Neuronal stem cell (in vitro differentiated cells): ENCODE measurements at places on chromosomes 5 and 9.

DNA sequence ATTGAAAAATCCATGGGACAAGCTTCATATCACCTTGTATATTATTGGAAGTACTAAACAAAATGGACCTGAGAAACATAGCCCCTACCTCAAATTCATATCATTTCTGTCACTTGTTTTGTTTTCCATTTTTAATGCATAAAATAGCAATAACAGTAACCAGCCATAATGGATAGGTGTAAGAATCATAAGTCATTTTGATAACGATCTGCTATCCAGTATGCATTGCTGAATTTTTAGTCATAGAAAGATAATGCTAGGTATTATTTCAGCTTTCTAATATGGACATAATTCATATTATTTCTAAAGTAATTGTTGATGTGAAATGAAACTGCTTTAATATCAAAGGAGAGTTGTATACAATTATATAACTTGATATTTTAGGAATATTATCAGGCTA lies 1.1 kb upstream of the LRRC70 start:
- H3K4me3 ChIP-seq = no peak overlapping the region
- DNase-seq = no peak
- peaks cover 7% of the 10 kb centered on the region for H3K4me1 ChIP-seq
- H3K36me3 ChIP-seq = peaks cover 9% of the 10 kb centered on the region

GRCh38 chr5:67085616-67086015 lies 111.0 kb downstream of the CD180 start:
- H3K36me3 ChIP-seq = no peaks in the 10 kb centered on the region
- no peak for DNase-seq
- H3K4me3 ChIP-seq = no peak overlapping the region
- peaks cover 8% of the 10 kb centered on the region for H3K4me1 ChIP-seq
- H3K27me3 ChIP-seq = no peaks in the 10 kb centered on the region

GRCh38 chr5:1784197-1785050 lies 15.2 kb downstream of the MRPL36 start:
- no peak for DNase-seq
- H3K4me1 ChIP-seq = peaks cover 2% of the 10 kb centered on the region
- no peak overlapping the region for H3K4me3 ChIP-seq
- H3K27me3 ChIP-seq = no peaks in the 10 kb centered on the region

DNA sequence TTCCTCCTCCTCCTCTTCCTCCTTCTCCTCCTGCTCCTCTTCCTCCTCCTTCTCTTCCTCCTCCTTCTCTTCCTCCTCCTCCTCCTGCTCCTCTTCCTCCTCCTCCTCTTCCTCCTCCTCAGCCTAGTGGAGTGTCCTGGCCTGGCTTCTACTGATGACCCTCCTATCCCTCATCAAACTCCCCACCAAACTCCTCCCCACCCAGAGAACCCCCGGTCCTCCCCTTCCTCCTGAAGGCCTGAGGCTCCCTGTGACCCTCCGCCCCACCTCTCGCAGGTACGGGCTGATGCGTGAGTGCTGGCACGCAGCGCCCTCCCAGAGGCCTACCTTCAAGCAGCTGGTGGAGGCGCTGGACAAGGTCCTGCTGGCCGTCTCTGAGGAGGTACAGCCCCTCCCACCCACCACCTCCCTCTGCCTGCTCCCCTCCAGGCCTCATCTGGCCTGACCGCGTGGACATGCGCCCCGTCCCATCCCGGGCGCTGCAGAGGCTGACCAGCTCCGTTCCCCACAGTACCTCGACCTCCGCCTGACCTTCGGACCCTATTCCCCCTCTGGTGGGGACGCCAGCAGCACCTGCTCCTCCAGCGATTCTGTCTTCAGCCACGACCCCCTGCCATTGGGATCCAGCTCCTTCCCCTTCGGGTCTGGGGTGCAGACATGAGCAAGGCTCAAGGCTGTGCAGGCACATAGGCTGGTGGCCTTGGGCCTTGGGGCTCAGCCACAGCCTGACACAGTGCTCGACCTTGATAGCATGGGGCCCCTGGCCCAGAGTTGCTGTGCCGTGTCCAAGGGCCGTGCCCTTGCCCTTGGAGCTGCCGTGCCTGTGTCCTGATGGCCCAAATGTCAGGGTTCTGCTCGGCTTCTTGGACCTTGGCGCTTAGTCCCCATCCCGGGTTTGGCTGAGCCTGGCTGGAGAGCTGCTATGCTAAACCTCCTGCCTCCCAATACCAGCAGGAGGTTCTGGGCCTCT lies 10.6 kb downstream of the FGFR4 start:
- DNase-seq = no peak
- peaks cover 13% of the 10 kb centered on the region for H3K4me1 ChIP-seq
- H3K27me3 ChIP-seq = no peaks in the 10 kb centered on the region
- H3K36me3 ChIP-seq = no peaks in the 10 kb centered on the region
- peak overlapping the region; percentile 40 for H3K4me3 ChIP-seq

GRCh38 chr9:137127301-137128157 lies 11.4 kb upstream of the GRIN1 start:
- DNase-seq = no peak
- no peaks in the 10 kb centered on the region for H3K36me3 ChIP-seq
- H3K4me3 ChIP-seq = no peak overlapping the region

DNA sequence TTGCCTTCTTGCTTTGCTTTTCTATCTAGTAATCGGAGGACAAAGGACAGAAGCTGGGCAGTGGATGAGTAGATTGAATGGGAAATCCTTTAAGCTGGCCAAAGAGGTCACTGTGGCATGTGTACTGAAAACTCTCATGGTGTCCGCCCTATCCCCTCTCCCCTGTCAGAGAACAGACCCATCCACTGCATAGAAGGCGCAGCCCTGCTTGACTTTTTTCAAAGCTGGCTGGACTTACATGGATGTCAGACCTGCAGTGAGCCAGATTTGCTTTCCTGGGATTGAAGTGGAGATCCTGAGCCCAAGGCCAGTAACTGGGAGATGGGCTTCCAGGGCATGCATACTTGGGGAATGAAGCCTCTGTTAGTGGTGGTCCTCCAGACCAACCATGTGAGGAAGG lies 329.5 kb downstream of the TRPM3 start:
- DNase-seq = peak; percentile 29
- no peaks in the 10 kb centered on the region for H3K27me3 ChIP-seq
- no peak overlapping the region for H3K4me3 ChIP-seq
- H3K27ac ChIP-seq = no peak overlapping the region

DNA sequence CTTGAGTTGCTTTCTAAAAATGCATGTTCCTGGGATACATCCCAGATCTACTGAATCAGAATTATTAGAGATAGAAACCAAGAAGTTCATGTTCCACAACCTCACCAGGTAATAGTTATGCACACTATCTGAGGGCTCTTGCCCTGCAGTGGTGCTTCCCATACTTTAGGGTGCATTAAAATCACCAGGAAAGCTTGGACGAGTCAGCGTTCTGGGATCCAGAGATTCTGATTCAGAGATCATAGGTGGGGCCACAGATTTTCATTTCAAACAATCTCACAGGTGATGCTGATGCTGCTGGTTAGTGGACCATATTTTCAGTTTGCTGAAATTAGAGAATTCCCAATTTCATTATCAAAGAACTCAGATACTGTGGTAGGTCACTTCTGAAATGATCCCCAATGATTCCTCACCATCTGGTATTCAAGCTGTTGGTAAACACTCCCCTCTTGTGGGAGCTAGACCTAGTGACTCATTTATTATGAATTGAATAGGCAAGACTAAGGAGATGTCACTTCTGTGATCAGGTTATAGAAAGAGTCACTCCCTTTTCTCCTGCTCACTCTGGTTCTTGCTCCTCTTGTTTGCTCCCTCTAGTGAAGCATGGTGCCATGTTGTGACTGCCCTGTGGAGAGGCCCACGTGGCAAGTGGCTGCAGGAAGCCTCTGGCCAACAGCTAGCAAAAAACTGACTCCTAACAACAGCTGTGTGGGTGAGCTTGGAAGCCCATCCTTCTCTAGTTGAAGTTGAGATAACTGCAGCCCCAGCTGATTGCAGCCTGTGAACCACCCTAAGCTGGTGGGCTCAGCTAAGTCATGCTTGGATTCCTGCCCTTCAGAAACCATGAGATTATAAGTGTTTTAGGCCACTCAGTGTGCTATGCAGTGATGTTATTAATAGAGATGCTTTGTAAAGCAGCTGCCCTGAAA lies 59.8 kb downstream of the SH3TC2 start:
- peaks cover 6% of the 10 kb centered on the region for H3K4me1 ChIP-seq
- H3K4me3 ChIP-seq = no peak overlapping the region
- DNase-seq = no peak
- no peaks in the 10 kb centered on the region for H3K36me3 ChIP-seq

- peaks cover 10% of the 10 kb centered on the region for H3K4me1 ChIP-seq
- H3K36me3 ChIP-seq = peaks cover 10% of the 10 kb centered on the region
- DNase-seq = no peak
- H3K27ac ChIP-seq = no peak overlapping the region
- H3K27me3 ChIP-seq = no peaks in the 10 kb centered on the region
These were observed 3.0 kb upstream of the PHYKPL start for GRCh38 chr5:178235588-178235974.

GRCh38 chr9:33446240-33446945 lies 1.0 kb downstream of the AQP3 start:
- H3K36me3 ChIP-seq = no peaks in the 10 kb centered on the region
- no peak for DNase-seq
- H3K4me3 ChIP-seq = no peak overlapping the region
- H3K4me1 ChIP-seq = peaks cover 10% of the 10 kb centered on the region

DNA sequence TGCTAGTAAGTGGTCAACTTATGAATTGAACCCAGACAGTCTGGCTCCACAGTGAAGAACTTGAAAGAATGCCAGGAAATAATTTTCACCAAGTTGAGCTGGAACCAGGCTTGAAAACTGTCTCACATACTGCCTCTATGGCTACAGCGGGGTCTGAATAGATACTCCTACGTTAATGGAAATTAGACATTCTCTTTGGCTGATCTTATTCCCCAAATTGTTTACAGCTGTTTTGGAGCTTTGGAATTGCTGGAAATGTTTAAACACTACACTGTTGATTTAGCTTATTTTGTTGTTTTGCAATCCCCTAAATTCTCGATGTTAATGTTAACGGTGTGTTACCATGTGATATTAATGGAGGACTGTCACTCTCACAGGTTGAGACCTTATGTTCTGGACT lies 146.4 kb downstream of the FBXL7 start:
- no peak for DNase-seq
- H3K36me3 ChIP-seq = no peaks in the 10 kb centered on the region
- H3K4me1 ChIP-seq = no peaks in the 10 kb centered on the region
- no peak overlapping the region for H3K27ac ChIP-seq
- H3K4me3 ChIP-seq = no peak overlapping the region

- no peak for DNase-seq
- H3K27ac ChIP-seq = no peak overlapping the region
- H3K4me3 ChIP-seq = no peak overlapping the region
- no peaks in the 10 kb centered on the region for H3K36me3 ChIP-seq
- H3K27me3 ChIP-seq = no peaks in the 10 kb centered on the region
These were observed 326.4 kb upstream of the PDE4D start for GRCh38 chr5:60219921-60220320.

DNA sequence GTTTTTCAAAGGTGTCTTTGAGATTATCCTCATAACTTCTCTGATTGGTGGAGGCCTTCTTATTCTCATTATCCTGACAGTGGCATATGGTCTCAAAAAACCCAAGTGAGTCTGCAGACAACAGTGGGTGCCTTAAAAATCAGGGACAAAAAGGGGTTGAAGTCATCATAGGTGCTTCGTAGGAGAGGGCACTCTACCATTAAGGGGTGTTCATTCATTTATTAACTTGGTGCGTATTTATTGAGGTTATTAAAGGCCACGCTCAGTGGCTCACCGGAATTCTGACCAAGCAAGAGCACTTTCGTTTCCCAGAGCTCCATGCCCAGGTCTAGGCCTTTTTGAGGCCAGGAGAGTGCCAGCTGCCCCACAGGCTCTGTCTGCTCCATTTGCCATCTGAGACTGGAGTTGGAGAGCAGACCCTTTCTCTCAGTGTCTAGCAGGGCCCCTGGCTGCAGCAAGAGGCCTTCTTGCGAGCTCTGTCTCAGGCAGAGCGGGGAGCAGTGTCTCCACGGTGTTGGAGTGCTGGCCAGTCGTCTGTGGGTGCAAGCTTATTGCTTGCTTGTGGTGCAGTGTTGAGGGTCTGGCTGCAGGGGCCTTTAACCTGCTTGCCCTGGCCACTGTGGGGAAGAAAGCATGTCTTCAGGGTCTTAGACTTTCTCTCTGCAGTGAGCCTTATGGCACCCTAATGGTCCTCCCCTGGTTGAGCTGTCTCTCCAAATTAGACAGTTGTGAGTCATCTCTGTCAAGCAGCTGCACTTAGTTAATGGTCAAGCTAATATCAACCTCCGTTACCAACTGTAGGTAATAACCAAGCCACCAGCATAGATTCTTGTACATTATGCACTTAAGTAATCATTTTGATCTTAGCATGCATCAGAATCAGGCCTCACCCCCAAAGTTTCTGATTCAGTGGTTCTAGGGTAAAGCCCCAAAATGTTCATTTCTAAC lies 62.6 kb downstream of the IL31RA start:
- DNase-seq = no peak
- no peak overlapping the region for H3K27ac ChIP-seq
- H3K36me3 ChIP-seq = no peaks in the 10 kb centered on the region
- no peak overlapping the region for H3K4me3 ChIP-seq
- peaks cover 3% of the 10 kb centered on the region for H3K27me3 ChIP-seq

DNA sequence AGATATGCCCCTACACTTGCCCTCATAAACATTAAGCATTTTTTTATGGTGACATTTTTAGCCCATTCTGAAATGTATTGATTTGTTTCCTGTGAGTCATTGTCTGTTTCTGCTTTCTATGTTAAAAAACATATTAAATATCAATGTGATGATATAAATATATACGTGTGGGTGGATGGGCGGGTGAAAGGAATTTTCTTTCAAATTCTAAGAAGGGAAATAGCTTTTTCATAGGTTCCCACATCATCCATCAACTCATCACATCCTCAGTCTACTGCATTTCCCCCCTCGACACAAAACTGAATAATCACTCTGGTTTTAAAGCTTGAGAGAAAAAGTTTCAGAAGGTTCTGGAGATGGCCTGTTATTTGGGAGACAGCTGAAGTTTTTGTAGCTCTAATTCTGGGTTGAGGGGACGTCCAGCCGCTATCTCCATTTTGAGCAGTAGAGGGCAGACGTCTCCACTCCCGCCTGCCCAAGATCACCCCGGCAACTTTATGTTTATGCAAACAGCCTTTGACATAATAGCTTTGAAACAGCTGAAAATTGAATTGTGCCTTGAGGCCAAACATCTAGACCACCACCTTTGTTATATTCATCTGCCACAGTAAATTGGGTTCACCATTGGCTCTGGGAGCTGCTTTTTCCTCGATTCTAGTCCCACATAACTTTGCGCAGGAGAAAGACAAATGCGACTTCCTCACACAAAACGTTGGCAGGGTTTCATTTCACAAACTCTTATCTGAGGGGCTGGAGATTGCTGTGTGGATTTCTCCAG lies 216.2 kb upstream of the CLINT1 start:
- no peak overlapping the region for H3K4me3 ChIP-seq
- DNase-seq = peak; percentile 57
- H3K36me3 ChIP-seq = no peaks in the 10 kb centered on the region
- H3K4me1 ChIP-seq = no peaks in the 10 kb centered on the region
- no peaks in the 10 kb centered on the region for H3K27me3 ChIP-seq

- DNase-seq = no peak
- no peaks in the 10 kb centered on the region for H3K27me3 ChIP-seq
- H3K4me3 ChIP-seq = no peak overlapping the region
- no peaks in the 10 kb centered on the region for H3K4me1 ChIP-seq
These were observed 61.9 kb upstream of the GPBP1 start for GRCh38 chr5:57111993-57112392.

- no peak overlapping the region for H3K4me3 ChIP-seq
- DNase-seq = no peak
- no peaks in the 10 kb centered on the region for H3K36me3 ChIP-seq
- H3K4me1 ChIP-seq = peaks cover 2% of the 10 kb centered on the region
- no peaks in the 10 kb centered on the region for H3K27me3 ChIP-seq
- H3K27ac ChIP-seq = no peak overlapping the region
These were observed 22.9 kb upstream of the SPATA31C2 start for GRCh38 chr9:88161144-88161543.
